CD4-positive, alpha-beta T cell treated with Interleukin-21 for 1 hour (primary cell): ENCODE measurements at places on chromosomes 11 and 22.

DNA sequence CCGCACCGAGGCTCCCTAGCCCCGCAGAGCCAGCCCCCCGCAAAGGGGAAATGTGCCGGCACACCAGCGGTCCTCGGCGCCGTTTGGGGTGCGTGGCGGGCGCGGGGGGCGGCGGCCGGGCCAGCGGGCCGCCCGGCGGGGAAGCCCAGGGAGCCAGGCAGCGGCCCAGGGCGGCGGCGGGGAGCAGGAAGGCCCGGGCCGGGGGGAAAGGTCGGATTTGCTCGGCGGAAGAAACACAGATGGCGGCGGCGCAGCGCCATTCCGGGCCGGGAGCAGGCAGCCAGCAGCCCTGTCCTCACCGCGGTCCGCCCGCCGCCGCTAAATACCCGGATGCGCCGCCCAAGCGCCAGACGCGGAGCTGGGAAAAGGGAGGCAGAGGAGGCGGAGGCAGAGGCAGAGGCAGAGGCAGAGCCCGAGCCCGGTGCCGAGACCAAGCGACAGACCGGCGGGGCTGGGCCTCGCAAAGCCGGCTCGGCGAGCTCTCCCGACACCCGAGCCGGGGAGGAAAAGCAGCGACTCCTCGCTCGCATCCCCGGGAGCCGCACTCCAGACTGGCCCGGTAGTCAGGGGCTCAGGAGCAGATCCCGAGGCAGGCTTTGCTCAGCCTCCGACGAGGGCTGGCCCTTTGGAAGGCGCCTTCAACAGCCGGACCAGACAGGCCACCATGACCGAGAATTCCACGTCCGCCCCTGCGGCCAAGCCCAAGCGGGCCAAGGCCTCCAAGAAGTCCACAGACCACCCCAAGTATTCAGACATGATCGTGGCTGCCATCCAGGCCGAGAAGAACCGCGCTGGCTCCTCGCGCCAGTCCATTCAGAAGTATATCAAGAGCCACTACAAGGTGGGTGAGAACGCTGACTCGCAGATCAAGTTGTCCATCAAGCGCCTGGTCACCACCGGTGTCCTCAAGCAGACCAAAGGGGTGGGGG is 2.6 kb upstream of the GCAT start:
- peak; percentile 77 for DNase-seq

DNA sequence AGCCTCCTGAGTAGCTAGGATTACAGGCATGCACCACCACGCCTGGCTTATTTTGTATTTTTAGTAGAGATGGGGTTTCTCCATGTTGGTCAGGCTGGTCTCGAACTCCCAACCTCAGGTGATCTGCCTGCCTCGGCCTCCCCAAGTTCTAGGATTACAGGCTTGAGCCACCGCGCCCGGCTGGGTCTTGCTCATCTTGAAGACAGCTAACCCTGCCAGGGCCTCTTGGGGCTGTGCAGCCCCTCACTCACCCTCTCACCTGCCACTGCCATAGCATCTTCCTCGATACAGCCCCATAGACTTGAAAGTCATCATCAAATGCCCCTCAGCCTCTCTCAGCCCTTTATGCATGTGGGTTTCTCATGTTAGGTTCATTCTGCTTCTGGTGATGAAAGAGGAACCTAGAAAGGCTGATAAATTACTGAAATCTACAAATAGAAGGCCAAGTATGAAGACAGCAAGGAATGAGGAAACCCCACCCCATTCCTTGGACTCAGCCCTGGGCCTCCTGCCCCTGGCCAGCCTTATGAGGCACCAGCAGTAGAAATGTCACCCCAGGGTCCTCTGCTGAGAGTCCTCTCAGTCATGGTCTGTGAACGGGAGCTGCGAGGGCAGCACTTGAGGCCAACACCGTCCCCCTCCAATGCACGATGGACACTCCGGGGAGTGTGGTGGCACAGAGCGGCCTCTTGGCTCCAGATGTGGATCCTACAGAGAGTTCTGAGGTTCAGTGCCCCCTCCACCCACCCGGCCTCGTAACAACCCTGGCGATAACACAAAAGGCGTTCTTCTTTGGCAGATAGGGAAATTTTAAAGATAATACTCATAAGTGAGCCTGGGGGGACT is 24.8 kb downstream of the SCGB1A1 start:
- DNase-seq: no peak

DNA sequence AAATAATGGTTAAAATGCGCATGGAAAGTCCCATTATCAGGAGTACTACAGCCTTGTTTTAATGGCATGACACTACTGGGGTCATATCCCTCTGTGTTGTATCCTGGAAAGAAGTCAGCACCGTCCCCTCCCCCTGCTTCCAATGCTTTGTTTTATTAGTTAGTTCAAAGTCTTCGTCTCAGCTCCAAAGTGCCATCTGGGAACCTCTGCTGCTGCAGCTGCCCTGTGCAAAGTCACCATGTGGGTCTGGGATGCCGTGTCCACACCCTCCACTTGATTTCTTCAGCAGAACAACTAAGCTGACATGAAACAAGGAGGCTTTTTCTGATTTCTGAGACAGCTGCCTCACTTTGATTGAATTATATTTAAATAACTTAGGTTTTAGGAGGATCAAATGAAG is 29.5 kb upstream of the NCAM1 start:
- no peak for DNase-seq

DNA sequence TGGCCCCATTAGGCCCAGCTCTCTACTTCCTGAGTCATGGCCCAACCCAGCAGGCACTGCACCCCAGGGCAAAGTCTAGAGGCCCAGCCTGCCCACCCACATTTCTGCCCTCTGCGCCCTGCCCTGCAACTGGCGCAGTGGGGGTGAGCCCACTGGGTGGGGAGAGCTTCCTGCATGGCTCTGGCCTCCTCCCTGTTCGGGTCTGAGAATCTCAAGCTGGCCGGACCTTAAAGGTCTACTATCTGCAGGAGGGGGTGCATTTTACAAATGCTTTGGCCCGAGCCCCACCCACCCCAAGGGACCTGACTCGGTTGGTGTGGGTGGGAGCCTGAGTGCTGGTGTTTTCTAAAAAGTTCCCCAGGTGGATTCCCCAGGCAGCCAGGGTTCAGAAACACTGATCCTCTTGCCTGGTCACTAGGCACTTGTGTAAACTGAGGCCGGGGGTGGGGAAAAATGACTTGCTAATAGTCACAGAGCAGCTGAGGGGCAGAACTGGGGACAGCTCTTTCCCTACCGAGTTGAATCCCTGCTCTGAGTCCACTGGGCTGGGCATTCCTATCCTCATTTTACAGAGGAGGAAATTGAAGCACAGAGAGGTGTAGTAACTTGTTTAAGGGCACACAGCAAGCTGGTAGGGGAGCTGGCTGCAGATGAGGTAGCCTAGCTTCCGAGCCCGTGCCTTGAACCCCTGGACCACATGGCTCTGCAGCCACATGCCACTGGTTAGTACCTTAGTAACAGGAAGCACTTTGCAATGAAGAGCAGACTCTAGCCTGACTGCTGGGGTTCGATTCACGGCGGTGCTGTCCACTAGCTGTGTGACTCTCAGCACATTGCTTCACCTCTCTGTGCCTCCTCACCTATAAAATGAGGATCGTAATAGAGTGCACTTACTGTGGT is 36.3 kb downstream of the CD82 start:
- DNase-seq: no peak

- DNase-seq: no peak
Measured at GRCh38 chr11:30568931-30569330, 17.2 kb downstream of the MPPED2 start.

GRCh38 chr11:125279676-125280418 is 115.3 kb downstream of the PKNOX2 start:
- DNase-seq: no peak

- no peak for DNase-seq
Measured at GRCh38 chr11:88152381-88152780, 22.9 kb downstream of the RAB38 start.

DNA sequence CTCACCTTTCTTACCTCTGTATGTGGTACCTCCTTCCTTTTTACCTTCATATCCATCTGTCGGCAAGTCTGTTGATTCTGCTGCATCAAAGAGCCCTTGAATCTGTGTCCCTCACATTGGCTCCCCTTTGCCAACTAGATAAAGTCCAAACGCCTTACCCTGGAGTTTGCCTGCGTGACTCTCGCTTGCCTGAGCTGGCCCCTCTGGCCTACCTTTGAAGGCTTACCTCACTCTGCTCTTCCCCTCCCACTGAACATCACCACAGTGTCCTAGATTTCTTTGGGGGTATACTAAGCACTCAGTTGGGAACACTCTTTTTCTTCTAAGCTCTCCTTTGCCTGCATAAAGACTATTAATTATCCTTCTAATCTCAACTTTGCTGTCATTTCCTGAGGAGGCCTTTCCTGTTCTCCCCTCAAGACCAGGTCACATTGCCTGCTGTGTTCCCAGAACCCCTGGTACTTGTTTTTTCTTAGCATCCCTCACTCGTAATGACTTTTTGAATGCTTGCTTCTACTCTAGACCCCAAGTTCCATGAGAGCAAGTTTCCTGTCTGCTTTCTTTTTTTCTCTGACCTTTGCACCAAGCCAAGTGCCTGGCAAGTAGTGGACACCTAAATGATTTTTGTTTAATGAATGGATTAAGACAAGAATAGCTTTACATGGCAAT is 67.8 kb upstream of the ADORA2A start:
- DNase-seq: no peak

GRCh38 chr22:41034706-41035105 is 57.7 kb upstream of the EP300 start:
- no peak for DNase-seq

DNA sequence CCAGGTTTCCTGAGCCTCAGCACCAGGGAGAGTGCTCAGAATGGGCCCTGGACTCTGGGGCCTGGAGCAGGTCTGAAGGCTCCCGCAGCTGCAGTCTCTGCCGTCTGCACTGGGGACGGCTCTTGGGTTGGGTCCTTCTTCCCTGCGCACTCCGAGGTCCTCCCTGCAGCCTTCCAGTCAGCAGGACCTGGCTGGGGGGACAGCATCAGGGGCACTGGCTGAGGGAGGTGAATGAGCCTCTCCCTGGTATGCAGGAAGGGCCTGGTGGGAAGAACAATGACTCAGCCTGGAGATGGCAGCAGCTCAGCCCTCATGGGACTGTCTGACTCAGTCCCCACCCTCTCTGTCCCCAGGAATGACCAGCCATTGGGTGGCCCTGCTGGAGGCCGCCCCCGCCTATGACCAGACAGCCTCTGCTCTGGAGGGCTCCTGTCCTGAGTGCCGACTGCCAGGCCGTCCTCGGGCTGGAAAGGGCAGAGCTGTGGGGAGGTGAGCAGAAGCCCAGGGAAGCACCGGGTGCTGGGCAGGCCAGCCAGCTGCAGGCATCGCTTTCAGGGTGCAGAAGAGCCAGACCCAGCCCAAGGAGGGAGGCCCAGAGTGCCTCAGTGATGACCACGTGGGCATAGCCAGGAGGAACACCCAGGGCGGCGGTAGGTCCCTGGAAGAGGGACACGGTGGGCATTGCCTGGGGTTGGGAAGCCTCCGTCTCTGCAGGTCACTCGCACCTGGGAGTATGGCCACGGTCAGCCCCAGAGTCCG is 455.0 kb downstream of the BRD1 start:
- DNase-seq: no peak

DNA sequence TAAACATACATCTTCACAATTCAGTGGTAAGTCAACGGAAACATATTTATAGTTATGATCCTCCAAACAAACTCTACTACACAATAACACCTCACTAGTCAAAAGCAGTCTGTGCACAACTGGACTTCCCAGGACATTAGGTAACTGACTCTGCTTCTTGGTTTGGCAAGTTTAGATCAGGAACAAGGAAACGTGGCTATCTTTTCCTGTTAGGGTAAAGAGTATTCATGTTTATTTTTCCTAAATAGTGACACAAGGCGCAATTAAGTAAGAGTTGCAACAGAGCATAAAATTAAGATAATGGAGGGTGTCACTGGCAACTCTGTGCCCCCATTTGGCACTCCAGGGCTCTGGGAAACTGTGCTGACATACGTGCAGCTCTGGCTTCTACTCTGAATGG is 70.2 kb upstream of the TP53AIP1 start:
- no peak for DNase-seq

- no peak for DNase-seq
Measured at GRCh38 chr11:120719348-120719747, 207.8 kb downstream of the GRIK4 start.

- no peak for DNase-seq
Measured at GRCh38 chr22:42648368-42649245, 585 bp downstream of the CYB5R3 start.

DNA sequence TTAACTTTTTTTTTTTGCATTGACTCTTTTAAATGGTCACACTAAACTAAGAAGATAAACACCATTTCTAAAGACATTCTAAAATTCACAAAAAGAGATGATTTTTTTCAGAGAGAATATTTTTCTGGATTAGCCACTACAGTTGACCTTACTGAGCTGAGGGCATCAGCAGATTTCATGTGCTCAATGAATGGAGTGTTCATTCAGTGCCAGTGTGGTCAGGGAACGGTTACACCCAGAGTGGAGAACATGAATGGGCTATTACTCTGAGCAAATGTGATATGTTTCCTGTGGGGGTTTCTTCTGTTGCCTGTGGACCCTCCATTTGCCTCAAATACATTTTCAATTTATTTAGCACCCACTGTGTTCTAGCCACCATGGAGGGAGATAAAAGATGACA is 19.1 kb downstream of the PKNOX2 start:
- DNase-seq: no peak

GRCh38 chr11:56909080-56909479 is 79.6 kb upstream of the OR5AK2 start:
- no peak for DNase-seq

GRCh38 chr22:45911601-45912271 is 65.2 kb downstream of the WNT7B start:
- no peak for DNase-seq

DNA sequence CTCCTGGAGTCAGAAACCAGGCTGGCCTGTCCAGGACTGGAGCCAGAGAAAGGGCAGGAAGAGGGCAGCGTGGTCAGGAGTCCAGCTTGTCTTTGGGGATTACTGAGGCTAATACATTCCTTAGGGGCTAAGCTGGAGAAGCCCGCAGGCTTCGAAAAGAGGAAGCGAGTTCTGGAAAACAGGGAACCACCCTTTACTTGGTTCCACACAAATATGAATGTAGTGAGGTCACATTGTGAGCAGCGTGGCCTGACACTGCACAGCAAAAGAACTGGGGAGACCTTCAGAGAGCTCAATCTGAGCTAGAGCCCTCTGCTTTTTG is 132.3 kb downstream of the CEP164 start:
- DNase-seq: no peak

- no peak for DNase-seq
Measured at GRCh38 chr11:121039971-121040613, 16.2 kb downstream of the TBCEL start.

- peak; percentile 56 for DNase-seq
Measured at GRCh38 chr11:73384872-73385689, 8.9 kb downstream of the RELT start.
